Smooth muscle cell of trachea (primary cell): ENCODE measurements at places on chromosomes 1 and 21. TPM values are rescaled to one million over a fixed set of nuclear protein-coding genes. Genes with fewer than 3 reads are reported as not detected.

SLC30A2 gene
- total RNA-seq, result not detected in 2 replicates

OR14K1 gene
- total RNA-seq, result not detected in 2 replicates

TLR5 gene
- total RNA-seq, result 0.17 TPM in 1 of 2 replicates, not detected in the other

DDR2 gene
- total RNA-seq, result 213 and 271 TPM in 2 replicates

UBE2U gene
- total RNA-seq, result not detected in 2 replicates

CFH gene
- total RNA-seq, result 128 and 162 TPM in 2 replicates

FCMR gene
- total RNA-seq, result 0.29 TPM in 1 of 2 replicates, not detected in the other

LAD1 gene
- not detected in 2 replicates for total RNA-seq

LCE2D gene
- total RNA-seq, result not detected in 2 replicates

TRIM58 gene
- total RNA-seq, result under 0.01 TPM in 1 of 2 replicates, not detected in the other

PLPP3 gene
- 265 and 554 TPM in 2 replicates for total RNA-seq

CACNA1E gene
- not detected in 2 replicates for total RNA-seq

LYPD8 gene
- not detected in 2 replicates for total RNA-seq

PTPRC gene
- under 0.01 TPM in 1 of 2 replicates, not detected in the other for total RNA-seq

LRP8 gene
- 3.3 and 16.3 TPM in 2 replicates for total RNA-seq

CYP4Z1 gene
- not detected in 2 replicates for total RNA-seq

REN gene
- total RNA-seq, result 0.15 TPM in 1 of 2 replicates, not detected in the other

ABCG1 gene
- 4.1 and 4.5 TPM in 2 replicates for total RNA-seq

RGS13 gene
- not detected in 2 replicates for total RNA-seq
